Astrocyte (in vitro differentiated cells and primary cell): ENCODE measurements at places on chromosomes 3 and 15. TPM values are rescaled to one million over a fixed set of nuclear protein-coding genes. Genes with fewer than 3 reads are reported as not detected.

- DNase-seq = no peak
Measured at GRCh38 chr15:68770216-68770615, 50.5 kb downstream of the ANP32A start.

- peak; percentile 86 for DNase-seq
Measured at GRCh38 chr3:64291345-64291744, 66.1 kb upstream of the PRICKLE2 start.

- no peak for DNase-seq
Measured at GRCh38 chr3:40414270-40414669, 27.3 kb downstream of the ENTPD3 start.

- DNase-seq = no peak
Measured at GRCh38 chr3:59235634-59236012, 185.8 kb upstream of the CFAP20DC start.

- no peak for DNase-seq
Measured at GRCh38 chr3:8608791-8609467, 35.7 kb downstream of the SSUH2 start.

DNA sequence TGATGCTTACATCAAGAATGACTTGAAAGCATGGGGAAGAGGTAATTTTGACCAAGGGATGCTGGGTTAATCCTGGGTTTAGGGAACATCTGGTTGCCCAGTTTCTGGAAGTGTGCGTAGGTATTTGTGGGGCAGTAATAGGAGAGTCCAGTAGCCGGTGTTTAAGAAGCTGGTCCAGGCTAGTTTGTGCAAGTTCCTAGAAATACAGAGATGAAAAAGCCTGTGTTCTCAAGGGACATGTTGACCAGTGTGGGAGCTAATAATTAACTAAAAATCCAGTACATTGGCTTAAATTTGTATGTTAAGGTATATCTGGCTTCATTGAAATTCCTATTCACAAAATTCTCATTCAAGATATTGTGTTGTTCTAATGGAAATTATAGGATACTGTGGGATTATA lies 51.2 kb downstream of the UBE2E2 start:
- DNase-seq = no peak

DNA sequence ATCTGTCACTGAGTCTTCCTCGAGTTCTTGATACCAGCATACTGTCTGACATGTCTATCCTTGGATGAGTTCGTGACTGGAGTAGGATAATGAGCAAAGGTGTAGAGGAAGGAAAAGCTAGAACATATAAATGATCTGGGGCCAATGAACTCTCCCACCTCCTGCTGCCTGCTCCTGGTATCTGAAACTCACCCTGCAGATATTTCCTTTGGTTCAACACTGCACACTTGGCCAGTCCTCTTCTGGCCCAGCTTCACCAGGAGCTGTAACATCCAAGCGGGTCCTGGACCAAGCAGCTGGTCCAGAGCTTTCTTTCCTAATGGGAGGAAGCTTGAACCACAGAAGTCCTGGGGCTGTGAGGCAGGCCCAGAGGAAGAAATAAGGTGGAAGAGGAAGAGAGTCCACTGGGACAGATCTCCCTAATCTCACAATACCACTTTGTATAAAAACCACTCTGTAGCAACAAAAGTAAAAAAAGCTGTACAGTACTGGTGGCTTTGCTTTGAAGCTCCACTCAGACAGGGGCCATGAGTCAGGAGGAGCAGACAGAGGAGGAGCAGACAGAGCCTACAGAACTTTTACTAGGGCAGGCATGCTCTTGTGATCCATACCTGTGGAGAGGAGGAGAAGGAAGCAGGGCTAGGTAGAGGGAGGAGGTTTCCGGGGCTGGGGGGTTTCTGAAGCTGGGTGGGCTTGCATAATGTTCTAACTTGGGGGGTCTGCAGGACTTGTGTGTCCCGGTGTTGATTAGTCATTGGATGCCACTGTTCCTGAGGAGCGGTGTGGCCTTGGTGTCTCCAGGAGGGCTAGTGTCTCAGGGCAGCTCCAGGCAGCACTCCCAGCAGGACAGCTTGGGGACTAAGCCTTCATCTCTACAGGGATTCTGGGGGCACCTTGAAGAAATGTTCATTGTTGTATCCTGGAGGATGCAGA lies 166.9 kb downstream of the ABHD5 start:
- DNase-seq = no peak

DNA sequence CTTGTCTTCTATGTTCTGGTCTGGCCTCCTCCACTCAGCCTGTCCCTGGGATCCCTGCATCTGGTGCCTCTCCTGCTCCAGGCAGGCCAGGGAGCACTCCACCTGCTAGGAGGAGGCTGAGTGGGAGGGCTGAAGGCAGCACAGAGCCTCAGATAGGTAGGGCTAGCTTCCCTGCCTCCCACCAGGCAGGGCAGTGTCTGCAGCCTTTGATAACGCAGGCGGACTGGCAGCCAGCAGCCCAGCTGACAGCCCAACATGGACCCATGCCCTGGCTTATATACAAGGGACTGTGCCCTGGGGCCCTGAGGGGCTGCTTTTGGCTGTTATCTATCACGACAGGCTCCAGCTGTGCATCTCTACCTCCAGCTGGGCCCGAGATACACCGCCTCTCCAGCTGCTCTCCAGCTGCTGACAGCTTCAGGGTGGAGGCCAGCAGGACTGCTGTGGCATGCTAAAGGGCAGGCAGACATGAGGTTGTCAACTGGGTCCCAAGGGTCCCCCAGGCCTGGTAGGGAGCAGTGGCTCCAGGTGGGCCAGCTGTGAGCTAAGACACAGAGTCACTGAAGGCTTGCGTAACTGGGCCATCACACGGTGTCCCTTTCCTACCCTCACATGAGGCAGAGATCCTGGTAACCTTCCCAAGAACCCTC lies 5.2 kb upstream of the CLK3 start:
- DNase-seq = no peak

GRCh38 chr3:45785605-45786150 lies 10.7 kb downstream of the SLC6A20 start:
- DNase-seq = no peak

- DNase-seq = no peak
Measured at GRCh38 chr15:98203872-98204660, 243.6 kb downstream of the ARRDC4 start.

GRCh38 chr3:27596921-27597320 lies 112.7 kb upstream of the SLC4A7 start:
- DNase-seq = peak; percentile 65

- no peak for DNase-seq
Measured at GRCh38 chr3:29226706-29227105, 54.2 kb upstream of the RBMS3 start.

DNA sequence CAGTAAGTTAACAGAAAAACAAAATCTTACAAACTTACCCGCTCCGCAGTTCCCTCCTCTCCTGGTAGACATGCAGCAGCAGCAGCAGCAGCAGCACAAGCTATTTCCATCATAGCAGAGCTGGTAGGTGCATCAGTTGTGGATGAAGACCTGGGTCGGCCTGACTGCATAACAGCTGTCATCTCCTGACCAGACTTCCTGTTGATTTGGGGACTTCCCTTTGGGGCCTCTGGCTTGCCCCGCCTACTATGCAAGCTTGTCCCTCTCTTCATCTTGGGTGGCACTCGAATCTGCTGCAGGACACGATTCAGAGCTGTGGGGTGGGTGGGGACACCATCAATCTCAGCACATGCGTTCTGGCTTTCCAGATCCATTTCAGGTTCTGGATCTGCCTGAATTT lies 65.7 kb downstream of the TMCC1 start:
- DNase-seq = no peak

DNA sequence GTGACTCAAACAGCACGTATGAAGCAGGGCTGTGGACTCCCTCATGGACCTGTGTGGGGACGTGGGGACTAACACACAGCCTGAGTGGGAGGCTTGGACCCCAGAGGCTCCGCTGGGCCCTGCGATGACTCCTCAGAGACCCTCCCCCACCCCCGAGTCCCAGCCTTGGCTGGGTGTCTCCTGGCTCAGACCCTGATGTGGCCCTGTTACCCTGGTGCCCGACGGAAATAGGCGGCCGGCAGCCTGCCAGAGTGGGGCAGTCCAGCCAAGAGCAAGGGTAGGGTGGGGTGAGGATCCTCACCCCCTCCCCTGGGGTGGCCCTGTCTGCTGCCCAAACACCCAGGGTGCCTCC lies 15.3 kb downstream of the TNK2 start:
- no peak for DNase-seq

DNA sequence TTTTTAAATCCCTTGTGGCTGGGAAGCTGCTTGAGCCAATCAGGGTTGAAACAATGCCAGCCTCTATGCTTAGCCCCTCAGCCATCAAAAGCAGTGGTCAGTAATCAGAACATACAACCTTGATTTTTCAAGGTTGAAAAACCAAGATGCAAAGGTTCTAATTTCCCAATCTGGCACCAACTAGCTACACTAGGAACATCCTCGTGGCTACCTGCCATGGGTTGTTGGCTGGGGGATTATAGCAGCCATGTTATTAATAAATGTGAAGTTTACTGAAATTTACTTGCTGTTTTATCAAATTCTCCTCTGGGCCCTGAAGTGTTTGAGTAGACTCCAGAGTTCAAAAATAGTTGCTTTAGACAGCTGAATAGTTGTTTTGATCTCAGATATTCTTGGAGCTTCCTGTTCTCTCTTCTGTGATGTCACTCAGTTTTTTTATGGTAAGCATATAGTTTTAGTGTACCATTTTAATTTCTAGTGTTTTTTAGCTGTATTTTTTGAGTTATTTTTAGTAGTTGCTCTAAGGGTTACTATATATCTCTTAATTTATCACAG lies 31.9 kb downstream of the PCCB start:
- no peak for DNase-seq

DNA sequence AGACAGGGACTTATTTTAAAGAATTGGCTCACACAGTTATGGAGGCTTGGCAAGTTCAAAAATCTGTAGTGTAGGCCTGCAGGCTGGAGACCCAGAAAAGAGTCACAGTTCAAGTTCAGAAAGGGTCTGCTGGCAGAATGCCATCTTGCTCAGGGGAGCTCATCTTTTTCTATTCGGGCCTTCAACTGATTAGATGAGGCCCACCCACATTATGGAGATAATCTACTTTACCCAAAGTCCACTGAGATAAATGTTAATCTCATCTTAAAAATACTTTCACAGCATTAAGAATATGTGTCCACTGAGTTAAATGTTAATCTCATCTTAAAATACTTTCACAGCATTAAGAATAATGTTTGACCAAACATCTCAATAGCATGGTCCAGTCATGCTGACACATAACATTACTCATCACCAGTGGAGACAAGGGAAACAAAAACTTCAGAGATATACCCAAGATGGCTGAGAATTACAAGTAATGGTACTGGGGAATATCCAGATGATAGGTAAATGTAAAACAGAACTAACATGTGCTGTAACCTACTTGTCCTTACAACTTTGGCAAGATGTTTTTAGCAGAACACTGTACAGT lies 74.3 kb upstream of the STAC start:
- peak; percentile 19 for DNase-seq

GRCh38 chr3:45135959-45136358 lies 10.2 kb downstream of the CDCP1 start:
- DNase-seq = no peak

Gene GRAMD1C
- 3.7 TPM in 2 replicates for total RNA-seq

Gene CFAP44
- total RNA-seq = 6.4 and 9.0 TPM in 2 replicates

Gene CLEC3B
- 0.32 TPM in 1 of 2 replicates, not detected in the other for total RNA-seq

Gene GABRB3
- 43.2 and 47.9 TPM in 2 replicates for total RNA-seq

Gene RARRES1
- 1.2 and 3.2 TPM in 2 replicates for total RNA-seq

Gene RETNLB
- not detected in 2 replicates for total RNA-seq

Gene ABTB1
- total RNA-seq = 11.6 and 11.8 TPM in 2 replicates

Gene ZNF660
- 5.5 and 6.7 TPM in 2 replicates for total RNA-seq

Gene ALPK3
- total RNA-seq = 6.8 and 9.1 TPM in 2 replicates

Gene UTS2B
- total RNA-seq = 0.75 TPM in 1 of 2 replicates, not detected in the other

Gene RPP25
- total RNA-seq = 4.1 and 4.7 TPM in 2 replicates
